ENCODE measurements at places on chromosomes 2 and 18.
A peak's percentile ranks its signal among the peaks of the same experiment; 100 is the strongest.

- DNase-seq = peak; percentile 20
Measured at GRCh38 chr2:120779781-120780283, 44.2 kb downstream of the GLI2 start.

GRCh38 chr2:189047171-189047888 lies 73.2 kb downstream of the COL3A1 start:
- no peak for DNase-seq

DNA sequence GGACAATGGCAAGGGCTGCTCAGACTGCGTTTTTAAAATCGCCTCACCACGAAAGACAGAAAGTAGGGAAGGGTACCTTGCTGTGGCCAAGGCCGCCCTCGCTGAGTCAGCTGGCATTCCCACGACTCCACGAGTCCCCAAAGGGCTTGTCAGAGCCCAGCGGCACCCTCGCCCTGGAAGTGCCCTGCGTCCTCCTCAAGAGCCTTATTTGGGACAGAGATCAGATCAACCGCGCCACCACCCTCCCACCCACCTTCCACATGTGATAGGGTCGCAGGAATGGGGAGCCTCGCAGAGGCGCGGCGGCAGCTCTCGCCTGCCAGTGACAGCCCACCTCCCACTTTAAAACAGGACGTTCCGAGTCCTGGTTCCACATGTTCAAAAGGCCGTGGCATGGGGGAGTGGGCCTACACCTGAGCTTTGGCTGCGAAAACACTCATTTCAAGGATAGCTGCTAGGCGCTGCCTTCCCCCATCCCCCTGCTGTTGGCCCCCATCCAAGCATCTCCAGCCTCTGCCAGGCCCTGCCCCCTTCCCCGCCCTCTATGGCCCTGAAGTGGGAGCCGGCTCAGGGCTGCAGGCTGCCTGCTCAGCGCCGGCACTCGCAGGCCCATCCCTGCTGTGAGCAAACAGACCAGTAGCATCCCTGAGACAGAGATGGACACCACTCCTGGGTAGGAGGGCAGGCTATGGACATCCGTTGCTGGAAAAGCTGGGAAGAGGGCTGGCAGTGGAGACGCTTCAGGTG lies 38.1 kb upstream of the ARHGEF4 start:
- DNase-seq = peak; percentile 16

DNA sequence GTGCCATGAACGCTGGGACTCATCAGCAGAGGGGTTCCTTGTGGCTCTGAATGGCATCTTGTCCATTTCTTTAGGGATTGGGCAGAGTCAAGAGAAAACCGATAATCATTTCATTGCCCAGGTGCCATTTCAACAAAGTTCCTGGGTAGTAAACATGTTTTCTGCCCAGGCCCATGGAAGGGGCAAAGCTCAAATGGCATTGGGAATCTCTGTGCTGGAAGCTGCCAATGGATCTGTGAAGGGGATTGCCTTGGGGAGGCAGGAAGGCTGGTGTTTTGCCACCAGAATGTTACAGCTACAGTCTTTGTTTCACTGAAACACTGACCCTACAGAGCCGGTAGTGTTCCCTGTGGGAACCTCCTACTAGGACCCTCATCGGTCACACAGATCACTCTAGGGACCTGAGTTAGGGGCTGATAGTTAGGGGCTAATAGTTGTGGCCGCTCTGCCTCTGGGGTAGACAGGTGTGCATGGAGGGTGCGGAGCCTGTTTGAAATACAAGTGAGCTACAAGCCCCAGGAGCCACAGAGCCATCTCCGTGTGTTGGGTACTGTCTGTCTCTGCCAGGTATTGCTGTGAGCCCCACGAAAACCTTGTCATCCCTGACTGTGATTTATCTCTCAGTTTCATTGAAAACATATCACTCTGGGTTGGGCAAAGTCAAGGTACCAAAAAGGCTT lies 224.4 kb upstream of the COPS8 start:
- DNase-seq = no peak

GRCh38 chr2:240248721-240249422 lies 108.4 kb upstream of the OTOS start:
- no peak for DNase-seq

GRCh38 chr2:85516653-85517389 lies 22.1 kb upstream of the MAT2A start:
- peak; percentile 27 for DNase-seq

GRCh38 chr2:211823886-211824479 lies 714.6 kb downstream of the ERBB4 start:
- DNase-seq = no peak

GRCh38 chr2:150267651-150268415 lies 219.6 kb downstream of the RND3 start:
- DNase-seq = peak; percentile 61

GRCh38 chr2:105660489-105660888 lies 84.2 kb upstream of the NCK2 start:
- DNase-seq = no peak

- no peak for DNase-seq
Measured at GRCh38 chr2:240589850-240590525, 3.5 kb downstream of the CAPN10 start.

DNA sequence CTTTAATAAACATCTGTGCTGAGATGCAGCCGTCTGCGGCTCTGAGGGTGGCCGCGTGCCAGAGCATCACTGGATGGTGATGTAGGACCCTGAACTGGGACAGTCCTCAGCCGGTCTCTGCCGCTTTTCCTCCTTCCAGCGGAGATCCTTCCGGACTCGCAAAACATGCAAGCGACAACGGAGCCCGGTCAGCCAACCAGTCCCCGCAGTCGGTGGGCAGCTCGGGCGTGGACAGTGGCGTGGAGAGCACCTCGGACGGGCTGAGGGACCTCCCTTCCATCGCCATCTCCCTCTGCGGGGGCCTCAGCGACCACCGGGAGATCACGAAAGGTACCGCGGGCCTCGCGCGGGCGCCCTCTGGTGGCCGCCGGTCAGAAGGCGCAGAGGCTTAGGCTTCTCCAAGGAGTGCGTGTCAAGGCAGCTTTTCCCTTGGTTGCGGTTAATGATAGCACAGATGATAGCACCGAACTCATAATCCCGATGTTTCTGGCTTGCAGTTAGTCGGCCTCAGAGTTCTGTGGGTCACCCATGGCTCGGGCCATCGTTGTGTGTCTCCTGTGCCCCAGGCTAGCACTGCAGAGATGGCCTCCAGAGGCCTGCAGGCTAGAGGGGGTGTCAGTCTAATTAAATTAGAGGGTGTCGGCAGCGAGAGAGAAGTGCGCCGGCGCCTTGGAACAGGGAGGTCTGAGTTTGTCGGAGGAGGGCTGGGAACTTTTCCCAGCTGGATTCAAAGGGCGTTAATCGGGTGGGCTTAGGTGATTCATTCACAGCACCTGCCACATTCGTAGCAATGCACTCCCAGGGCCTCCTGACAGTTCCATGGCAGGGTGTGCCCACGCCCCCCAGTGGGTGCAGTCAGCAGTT lies 38.5 kb downstream of the LPIN1 start:
- DNase-seq = peak; percentile 64

- DNase-seq = peak; percentile 72
Measured at GRCh38 chr2:210503001-210503623, 26.6 kb upstream of the LANCL1 start.

DNA sequence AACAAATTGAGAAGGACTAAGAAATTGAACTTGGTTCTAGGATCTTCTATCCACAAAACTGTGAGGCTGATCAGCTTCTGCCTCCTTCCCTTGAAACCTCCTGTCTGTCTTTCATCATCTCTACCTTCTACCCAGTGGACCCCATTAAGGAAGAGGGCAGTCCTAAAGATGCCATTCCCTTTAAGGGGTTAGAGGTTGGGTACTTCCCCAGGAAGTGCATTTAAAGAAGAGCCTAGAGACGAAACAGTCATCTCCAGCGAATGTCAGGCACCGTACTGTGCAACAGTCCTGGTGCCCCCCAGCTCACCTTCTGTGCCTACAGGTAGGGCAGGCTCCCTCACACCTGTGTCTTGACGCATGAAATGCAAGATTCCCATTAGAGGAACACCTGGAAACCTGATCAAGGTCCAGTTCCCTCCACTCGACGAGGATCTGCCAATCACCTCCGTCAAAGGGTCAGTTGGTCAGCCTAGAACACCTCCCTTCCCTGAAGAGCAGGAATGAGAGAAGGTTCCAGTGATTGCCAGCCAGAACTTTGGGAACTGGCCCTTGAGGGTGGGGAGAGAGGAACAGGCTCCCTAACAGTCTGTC lies 20.9 kb downstream of the LOXHD1 start:
- no peak for DNase-seq

GRCh38 chr2:152542337-152542994 lies 174.8 kb downstream of the PRPF40A start:
- DNase-seq = peak; percentile 21

DNA sequence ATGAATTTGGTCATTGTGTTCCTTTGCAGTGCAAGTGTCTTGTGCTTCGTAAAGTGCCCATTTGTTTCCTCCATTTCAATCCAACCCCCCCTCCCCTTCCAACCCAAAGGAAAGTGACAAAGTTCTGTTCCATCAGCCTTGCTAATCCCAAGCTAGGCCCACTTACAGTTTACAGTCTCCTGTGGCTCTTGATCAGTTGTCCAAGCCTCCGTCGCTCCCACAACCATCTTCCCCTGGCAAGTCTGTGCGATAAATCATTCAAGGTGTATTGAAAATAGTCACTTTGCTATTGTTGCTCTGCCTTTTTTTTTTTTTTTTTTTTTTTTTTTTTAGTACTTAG lies 6.5 kb downstream of the POU3F3 start:
- DNase-seq = no peak

- no peak for DNase-seq
Measured at GRCh38 chr18:71079606-71080005, 790.8 kb downstream of the SOCS6 start.

GRCh38 chr2:131535526-131535925 lies 7.8 kb downstream of the CCDC74A start:
- no peak for DNase-seq

GRCh38 chr2:20351555-20352229 lies 1.0 kb upstream of the PUM2 start:
- DNase-seq = no peak

DNA sequence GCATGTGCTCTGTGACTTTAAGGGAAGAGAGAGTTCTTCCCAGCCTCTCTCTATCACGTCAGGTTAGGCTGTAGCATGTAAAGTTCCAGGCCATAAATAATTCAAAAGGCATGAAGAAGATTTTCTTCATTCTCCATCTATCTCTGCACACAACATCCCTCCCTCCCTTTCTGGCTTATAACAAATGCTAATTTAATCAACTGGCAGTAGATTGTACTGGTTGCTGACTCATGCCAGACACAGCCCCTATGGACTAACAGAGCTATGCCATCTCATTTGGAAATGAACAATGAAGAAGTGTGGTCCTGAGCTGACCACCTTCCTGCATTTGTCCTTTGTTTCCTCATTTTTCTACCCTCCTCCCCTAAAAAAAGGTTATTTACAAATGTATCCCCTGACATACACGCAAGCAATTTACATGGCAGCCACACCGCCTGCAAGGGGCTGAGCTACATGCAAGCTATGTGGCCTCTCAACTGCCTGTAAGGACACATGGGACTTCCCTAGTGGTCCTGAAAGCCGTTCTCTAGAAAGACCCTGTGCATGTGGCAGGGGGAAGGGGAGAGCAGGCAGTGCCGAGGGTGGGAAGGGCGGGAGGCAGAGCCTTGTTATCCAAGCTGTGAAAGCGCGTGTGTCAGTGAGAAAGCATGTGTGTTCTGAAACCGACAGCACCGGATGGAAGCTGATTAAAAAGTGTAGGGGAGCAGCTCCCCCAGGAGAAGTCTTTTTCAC lies 90.9 kb upstream of the KLF7 start:
- DNase-seq = peak; percentile 28

- DNase-seq = no peak
Measured at GRCh38 chr2:221060376-221060775, 511.7 kb downstream of the EPHA4 start.

- no peak for DNase-seq
Measured at GRCh38 chr2:100437751-100438150, 20.3 kb upstream of the CHST10 start.

DNA sequence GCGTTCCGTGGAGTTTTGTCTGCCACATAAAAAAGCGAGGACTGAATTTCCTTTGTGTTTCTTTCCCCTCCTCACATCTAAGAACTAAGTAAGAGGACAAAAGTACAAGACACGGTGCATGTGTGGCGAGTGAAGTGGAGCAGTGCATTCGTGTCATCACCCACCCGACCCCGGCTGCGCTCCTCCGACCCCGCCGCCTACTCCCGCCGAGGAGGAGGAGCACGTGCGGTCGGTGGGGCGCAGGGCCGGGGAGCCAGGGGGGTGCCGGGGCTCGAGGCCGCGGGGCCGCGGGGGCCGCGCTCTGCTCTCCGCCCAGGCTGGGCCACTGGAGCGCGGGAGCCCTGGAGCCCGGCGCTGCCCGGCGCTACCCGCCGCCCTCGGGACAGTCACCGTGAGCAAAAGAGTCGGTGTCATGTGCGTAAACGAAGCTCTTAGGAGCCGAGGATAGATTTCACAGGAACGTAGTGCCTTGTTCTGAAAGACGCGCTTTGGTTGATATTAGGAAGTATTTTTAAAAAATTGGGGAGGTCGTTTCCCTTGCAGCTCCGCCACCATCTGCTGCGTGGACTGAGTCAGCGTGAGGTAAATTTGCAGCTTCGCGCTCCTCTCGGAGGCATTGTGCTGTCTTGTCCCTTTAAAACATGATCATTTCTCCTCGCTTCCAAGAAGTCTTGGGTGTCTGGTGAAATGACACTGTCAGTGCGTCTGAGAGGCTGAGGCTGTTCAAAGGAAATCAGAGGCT lies 11.0 kb downstream of the TBR1 start:
- peak; percentile 60 for DNase-seq

GRCh38 chr2:181334158-181334826 lies 122.9 kb upstream of the ITGA4 start:
- no peak for DNase-seq

DNA sequence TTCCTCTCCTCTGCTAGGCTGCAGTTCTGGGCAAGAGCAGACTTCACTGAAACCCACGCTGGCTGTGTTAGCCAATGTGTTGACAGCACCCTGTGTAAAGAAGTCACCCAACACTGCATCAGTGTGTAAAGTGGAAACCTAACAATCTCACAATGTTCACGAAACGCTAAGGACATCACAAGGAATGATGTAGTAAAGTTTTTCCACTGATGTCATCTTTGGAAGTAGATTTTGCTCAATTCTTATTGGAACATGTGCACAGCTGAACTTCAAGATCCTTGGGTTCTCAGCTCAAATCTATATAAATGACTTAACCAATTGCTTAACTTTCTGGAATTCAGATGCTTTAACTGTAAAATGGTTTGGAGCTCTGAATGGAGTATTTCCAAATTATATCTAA lies 1112.5 kb downstream of the TSN start:
- DNase-seq = no peak

GRCh38 chr2:31312898-31313297 lies 78.9 kb downstream of the EHD3 start:
- no peak for DNase-seq

DNA sequence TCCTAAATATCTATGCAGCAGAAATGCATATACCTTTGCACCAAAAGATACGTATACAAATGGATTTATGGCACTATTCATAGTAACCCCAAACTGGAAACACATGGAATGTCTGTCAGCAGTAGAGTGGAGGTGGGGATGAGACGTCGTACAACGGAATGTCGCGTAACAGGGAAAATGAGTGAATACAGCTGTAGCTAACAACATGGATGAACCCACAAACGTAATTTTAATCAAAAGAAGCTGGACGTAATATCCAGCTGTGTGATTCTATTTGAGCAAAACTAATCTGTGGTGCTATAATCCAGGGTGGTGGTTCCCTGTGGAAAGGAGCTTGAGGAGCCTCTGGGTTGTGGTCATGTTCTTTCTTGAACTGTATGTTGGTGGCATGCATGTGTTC lies 89.9 kb downstream of the MTA3 start:
- DNase-seq = no peak

GRCh38 chr2:100141906-100142305 lies 484 bp downstream of the AFF3 start:
- no peak for DNase-seq

- no peak for DNase-seq
Measured at GRCh38 chr2:121949271-121949670, 193.8 kb downstream of the TSN start.

GRCh38 chr2:224180810-224181209 lies 141.7 kb upstream of the SERPINE2 start:
- DNase-seq = no peak

Data from dermis blood vessel endothelial cell (primary cell).